ENCODE measurements at places on chromosomes 2 and 18.

- DNase-seq, result no peak
These were observed 852 bp downstream of the POLI start for GRCh38 chr18:54269893-54270844.

DNA sequence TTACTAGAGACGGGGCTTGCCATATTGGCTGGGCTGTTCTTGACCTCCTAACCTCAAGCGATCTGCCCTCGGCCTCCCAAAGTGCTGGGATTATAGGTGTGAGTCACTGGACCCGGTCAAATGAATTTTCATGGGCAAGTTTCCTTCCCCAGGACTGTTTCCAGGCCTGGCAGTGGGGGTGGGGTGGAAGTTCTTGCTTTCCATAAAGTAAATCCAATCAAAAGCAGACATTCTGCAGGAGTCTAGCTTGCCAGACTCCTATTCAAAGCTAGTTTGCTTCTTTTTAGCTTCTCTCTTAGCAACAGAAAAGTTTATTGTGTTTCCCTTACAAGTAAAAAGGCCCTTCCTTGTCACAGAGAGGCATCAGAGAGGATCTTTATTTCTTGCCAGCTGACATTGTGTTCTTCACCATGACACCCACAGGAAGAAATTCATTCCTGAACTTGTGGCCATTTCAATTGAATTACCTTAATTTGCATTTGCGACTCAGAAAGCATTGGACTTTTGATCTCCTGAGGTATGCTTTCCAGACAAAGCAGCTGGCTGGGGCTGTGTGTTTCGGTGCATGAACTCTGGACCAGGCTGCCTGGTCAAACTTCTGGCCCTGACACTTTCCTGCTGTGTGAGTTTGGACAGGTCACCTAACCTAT lies 37.9 kb downstream of the LYPD1 start:
- no peak for DNase-seq

GRCh38 chr2:82395531-82395930 lies 2063.5 kb downstream of the SUCLG1 start:
- DNase-seq, result no peak

GRCh38 chr2:46813020-46813415 lies 102.6 kb downstream of the MCFD2 start:
- DNase-seq, result no peak

- DNase-seq, result no peak
These were observed 39.6 kb downstream of the HS1BP3 start for GRCh38 chr2:20611077-20611843.

DNA sequence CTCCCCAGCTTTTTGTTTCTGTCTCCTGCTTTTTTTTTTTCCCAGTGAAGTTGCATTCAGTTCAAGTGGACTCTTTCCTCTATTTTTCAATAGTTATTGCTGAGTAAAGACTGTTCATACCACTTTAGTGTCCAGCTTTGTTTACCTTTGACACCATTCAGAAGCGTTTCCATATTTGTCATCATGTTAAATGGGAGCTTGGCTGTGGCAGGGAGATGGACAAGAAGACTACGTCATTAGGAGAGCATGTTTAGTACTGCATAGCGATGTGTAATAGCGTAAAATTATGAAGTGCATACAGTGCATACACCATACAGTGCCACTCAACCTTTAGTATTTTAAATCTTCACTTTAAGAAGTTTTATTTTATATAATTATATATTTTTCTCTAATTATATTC lies 655.9 kb downstream of the DCC start:
- no peak for DNase-seq

- no peak for DNase-seq
These were observed 4.0 kb upstream of the BCL11A start for GRCh38 chr2:60557486-60557864.

GRCh38 chr2:105380432-105381100 lies 18.3 kb downstream of the FHL2 start:
- no peak for DNase-seq

DNA sequence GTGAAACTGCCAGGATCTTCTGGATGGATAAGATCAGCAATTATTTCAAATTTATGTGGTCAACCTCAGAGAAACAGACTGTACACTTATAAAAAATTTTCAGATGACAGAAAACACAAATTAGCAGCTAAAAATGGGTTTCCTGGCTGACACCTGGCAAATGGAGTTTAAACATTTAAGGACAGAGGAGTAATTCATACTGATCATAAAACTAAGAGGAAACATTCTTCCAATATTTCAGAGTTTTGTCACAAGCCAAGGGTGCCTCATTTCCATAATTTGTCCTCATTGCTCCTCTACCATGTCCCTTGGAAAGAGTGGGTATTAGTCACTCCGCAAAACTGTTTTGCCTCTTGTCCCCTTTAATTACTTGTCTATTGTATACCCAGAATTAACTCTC lies 70.2 kb downstream of the TMEFF2 start:
- DNase-seq, result no peak

GRCh38 chr2:85536479-85536878 lies 2.5 kb upstream of the MAT2A start:
- DNase-seq, result no peak

DNA sequence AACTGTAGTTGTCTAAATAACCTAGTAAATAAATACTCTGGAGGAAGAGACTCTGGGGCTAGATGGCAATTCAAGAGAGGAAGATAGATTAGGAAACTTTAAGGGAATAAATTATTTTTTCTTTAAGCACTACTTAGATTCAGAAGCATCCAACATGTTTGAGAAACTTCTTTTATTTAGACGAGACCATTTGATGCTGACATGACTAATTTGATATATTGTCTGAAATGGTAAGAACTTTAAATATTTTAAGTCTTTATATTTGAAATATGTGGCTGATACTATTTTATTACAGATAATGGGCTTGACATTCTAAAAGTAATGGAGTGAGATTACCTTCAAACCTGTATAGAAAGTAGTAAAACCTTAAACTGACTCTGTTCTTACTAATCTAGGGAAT lies 36.4 kb downstream of the PPIG start:
- no peak for DNase-seq

GRCh38 chr2:148614014-148614321 lies 30.6 kb upstream of the EPC2 start:
- no peak for DNase-seq

DNA sequence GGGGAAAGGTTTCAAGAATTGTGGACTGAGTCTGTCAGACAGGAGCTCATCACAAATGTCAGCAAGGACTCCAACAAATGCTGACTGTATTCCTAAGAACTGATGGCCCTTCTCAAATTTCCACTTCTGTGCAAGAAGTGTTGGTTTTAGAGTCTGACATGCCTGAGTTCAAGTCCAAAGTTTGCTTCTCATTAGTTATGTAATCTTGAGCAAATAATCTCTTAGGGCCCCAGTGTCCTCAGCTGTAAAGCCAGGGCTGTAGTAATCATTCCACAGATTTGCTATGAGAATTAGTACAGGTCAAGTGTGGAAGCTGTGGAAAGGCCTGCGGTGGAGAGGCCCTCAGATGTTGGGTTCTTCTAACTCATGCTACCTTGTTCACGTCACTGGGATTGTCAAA lies 23.9 kb downstream of the MEP1B start:
- no peak for DNase-seq

GRCh38 chr2:128217671-128218070 lies 101.0 kb downstream of the HS6ST1 start:
- no peak for DNase-seq
